Pulmonary artery endothelial cell (primary cell): ENCODE measurements at places on chromosomes 1 and 21. TPM values are rescaled to one million over a fixed set of nuclear protein-coding genes. Genes with fewer than 3 reads are reported as not detected.

DNA sequence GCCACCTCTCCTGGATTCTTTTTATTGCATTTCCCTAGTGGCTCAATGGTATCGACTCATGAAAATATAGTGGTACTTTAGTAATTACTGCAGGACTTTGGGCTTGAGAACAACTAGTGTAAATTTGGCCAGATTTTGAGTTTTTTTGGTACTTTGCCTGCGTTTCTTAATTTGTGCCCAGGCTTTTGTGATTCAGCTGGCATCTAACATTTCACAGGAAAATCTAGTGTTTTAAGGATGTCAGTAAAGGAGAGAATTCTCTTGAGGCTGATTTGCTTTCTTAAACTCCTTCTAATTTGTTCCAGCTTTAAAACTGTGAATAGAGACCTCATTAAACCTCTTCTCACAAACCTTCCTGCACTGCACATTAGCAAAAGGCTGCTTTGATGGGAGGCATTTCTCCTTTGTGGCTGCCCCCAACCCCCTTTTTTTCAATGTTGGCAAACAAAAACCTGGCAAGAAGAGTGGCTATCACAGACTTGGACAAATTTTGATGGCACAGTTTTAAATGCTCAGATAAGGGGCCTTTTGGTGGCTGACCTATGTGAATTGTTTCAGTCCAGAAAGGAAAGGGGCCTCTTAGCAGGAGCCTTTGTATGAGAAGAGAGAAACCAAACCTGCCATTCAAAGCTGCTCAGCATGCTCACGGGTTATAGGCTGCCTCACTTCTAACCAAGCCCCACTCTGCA is 113.4 kb upstream of the RAVER2 start:
- no peak for DNase-seq

GRCh38 chr1:178538192-178538916 is 25.4 kb downstream of the TEX35 start:
- DNase-seq, result no peak

- no peak for DNase-seq
Observed at GRCh38 chr1:202316186-202316585, 25.6 kb downstream of the UBE2T start.

DNA sequence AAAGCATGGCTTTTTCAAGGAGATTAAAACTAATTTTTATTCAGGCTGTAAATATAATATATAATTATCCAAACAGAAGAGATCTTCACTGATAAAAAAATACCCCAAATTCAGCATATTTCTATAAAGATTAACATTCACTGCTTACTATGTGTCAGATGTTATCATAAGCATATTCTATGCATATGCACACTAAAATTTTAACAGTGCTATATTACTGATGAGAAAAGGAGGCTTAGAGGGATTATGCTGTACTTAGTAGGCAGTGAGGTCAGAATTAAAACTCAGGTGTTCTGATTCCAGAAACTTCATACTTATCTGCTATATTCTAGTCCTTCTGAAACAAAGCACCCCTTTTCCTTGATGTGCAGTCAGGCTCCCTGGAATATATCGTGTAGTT is 33.8 kb upstream of the ATP6V1G3 start:
- no peak for DNase-seq

- peak; percentile 40 for DNase-seq
Observed at GRCh38 chr21:35377505-35378090, 328.5 kb upstream of the RUNX1 start.

- no peak for DNase-seq
Observed at GRCh38 chr1:38746941-38747600, 112.5 kb downstream of the RRAGC start.

DNA sequence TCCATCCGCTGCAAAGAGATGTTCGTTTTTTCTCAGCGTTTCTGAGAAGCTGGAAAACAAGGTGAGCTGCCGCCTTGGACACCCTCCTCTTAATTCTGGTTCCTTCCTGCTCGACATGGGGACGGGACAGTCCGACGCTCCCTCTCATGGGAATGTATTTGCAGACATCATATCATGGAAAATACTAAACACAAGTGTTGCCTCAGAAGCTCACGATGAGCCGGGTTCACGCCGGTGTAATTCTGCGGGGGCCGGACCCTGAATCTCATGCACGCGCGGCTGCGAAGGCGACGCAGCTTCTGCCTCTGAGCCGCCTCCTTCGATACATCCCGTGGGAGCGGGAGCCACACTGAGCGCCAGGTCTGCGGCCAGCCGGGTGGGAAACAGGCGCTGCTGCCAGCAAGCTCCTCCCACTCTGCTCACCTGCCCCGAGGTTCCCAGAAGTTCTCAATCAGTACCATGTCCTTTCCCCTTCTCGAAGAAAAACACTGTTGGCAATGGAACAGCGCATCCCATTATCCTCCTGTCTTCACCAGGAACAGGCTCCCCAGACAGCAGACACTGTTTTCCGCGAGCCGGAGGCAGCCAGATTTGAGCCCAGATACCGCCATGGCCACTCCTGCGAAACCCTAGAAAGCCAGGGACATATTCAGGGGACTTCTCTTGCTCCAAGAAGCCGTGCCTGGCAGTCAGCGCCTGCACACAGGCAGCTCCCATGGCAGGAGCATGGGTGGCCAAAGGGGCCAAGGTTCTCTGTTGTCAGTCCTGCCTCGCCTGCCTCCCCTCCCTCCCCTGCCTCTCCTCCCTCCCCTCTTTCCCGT is 98.0 kb downstream of the WDR4 start:
- DNase-seq, result no peak

GRCh38 chr1:54819195-54819536 is 18.0 kb upstream of the TTC22 start:
- DNase-seq, result no peak

The BATF3 gene
- total RNA-seq, result 2.6 and 3.0 TPM in 2 replicates

The SPATA45 gene
- not detected in 2 replicates for total RNA-seq

The DDR2 gene
- total RNA-seq, result 41.5 and 48.1 TPM in 2 replicates

The OR10Z1 gene
- total RNA-seq, result not detected in 2 replicates

The C1orf226 gene
- 0.79 and 1.4 TPM in 2 replicates for total RNA-seq
